ENCODE measurements at places on chromosomes 3 and 15.

GRCh38 chr3:126467611-126467955 is 8.1 kb downstream of the ZXDC start:
- DNase-seq, result no peak

DNA sequence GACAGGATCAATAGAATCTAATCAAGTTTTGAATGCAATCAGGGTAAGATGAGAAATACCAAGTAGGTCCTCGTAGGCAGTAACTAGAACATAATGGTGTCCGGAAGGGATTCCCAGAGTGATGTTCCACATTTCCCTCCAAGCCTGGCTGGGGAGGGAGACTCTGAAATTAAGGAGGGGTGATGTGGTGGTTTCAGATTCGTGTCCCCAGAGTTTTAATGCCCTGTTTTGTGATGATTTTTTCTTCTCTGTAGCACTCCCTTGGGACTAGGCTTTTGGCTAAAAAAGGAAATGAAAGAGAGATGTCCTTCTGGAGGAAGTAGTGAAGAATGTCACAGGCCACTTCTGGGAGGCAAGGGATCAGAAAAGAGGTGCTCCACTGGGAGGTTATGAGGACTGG is 108.3 kb upstream of the CACNA2D3 start:
- DNase-seq, result no peak

- no peak for DNase-seq
These were observed 397.6 kb downstream of the EDEM1 start for GRCh38 chr3:5585085-5585484.

DNA sequence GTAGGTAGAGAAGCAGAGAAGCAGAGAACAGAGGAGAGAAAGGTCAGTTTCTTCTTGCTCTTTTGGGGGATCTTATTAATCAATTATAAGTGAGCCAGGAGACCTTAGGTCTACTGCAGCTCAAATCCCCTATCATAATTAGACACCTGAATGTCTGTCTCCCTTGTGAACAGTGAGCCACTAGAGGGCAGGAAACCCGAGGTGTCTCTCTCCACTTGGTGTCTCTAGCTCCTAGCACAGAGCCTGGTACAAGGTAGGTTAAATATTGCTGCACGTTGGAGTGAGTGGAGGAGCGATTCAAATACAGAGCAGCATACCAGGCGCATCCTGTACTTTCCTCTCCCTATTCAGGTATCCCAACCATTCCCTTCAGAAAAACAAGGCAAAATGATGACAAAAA is 2.0 kb upstream of the ST8SIA2 start:
- DNase-seq, result no peak

DNA sequence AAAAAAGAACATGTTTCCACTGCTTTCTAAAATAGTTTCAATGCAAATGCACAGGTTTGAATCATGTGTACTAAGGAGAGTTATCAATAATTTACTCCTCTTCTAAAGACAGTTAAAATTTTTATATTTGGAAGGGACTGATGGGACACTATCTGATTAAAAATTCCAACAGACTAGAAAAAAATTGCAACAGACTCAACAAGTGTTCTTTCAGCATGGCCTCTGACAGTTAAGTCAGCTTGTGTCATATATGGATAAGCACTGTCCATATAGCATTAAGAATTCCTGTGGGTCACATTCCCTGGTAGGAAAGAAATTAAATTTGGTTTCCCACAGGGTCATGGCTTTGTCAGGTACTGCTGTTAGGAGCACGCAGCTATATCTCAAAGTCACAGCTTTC is 96.8 kb downstream of the OSBPL10 start:
- no peak for DNase-seq

- DNase-seq, result no peak
These were observed 270.6 kb downstream of the TBL1XR1 start for GRCh38 chr3:176926688-176927087.

- no peak for DNase-seq
These were observed 39.8 kb upstream of the SGO1 start for GRCh38 chr3:20225769-20226168.

DNA sequence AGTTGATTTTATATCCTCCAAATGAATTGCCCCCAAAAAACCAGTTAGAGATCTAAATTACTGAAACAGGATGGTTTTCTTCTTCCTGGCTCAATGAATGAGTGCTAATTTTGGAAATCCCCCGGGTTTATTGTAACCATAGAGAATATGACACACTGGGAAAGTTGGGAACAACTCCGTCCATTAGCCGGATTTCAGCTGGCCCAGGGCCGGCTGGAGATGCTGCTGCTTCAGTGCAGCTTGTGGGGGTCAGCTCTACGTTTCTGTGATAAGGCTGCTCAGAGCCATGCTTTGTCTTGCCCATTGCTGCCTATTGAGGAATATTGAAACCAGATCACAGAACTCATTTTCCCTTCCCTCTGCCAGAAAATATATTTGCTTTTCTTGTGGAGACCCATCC is 20.3 kb downstream of the GYG1 start:
- DNase-seq, result no peak

GRCh38 chr3:31768479-31769125 is 212.5 kb downstream of the OSBPL10 start:
- DNase-seq, result peak; percentile 31

DNA sequence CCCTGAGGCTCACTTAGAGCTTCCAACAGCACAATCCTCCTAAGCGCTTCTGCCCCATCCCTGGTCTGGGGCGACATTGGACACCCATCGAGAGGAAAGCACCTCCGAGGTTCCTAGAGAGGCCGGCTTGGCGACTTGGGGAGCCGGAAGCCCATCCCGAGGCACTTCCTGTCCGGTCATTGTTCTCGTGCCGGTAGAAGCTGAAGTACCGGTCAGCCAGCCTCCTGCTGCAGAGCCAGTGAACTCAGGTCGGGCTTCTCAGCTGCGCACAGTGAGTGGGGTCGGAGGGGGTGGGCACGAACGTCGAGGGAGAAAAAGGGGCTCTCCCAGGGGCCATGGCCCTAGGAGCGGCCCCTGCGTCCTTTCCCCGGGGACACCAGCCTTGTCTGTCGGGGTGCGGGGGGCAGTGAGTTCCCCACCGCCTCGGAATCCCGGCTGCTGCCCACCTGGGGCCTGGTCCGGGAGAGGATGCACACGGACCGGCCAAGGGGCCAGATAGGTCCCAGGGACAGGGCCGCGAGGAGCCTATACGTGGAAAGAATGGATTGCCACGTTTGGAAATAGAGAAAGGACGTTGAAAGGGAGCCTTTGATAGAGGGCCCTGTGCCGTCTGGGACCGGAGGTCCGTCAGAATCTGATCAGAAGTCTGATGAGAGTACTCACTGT is at the start of gene ZNF35:
TSS of gene ZNF35 (plus strand) at position 169 of the 666 bp plus-strand sequence. CDS start 2,336 bp downstream, outside the sequence.
- peak; percentile 9 for DNase-seq

- no peak for DNase-seq
These were observed 29.5 kb upstream of the SMAD3 start for GRCh38 chr15:67035886-67036285.

GRCh38 chr3:9902372-9903237 is at the start of gene IL17RE:
TSS of gene IL17RE (plus strand) at chr3:9902848. CDS start at chr3:9902933, 85 bp downstream.
- DNase-seq, result no peak

GRCh38 chr15:74428442-74428787 is 5.3 kb downstream of the SEMA7A start:
- no peak for DNase-seq

DNA sequence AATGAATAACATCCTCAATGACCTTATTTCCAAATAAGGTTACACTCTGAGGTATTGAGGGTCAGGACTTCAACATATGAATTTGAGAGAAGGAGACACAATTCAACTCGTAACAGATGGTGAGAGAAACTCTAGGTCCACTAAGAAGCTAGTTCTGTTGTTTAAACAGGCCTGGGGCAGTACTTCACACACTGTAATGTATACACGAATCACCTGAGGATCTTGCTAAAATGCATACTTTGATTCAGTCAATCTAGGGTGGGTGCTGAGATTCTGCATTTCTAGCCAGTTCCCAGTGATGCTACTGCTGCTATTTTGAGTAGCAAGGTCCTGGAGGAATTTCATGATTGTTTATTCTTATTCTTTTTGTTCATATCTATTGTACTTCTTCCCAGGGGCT is 186.8 kb downstream of the SATB1 start:
- no peak for DNase-seq

DNA sequence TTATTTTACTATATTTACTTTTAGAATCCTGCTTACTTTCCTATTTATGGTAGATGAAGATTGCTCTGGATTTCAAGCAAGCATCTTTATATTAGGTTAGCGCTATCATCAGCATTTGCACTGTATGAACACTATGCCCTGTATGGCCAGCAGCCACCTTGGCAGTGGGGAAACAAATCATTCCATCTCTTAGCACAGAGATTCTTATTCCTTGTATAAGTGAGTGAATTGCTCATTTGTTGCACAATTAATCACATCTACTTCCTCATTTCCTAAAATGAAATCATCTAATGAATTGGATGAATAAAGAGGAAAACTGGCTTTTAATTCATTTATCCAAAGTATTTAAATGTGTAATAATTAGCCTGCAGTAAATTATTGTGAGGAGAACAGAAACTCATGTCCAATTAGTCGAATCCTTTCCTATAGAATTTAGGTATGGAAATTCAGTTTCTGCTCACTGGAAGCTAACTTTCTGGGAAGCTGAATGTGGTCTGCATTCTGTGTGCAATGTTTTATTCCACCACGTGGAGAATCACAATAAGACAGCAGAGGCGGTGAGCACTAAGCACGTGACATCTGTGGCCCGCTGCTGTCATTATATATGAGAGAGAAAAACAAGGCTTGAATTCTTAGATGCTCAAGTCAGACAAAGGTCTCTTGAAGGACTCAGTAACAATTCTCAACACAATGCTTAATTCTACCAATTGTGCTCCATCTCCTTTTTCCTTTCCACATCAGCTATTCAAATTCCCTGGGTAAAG is 93.4 kb downstream of the PEX5L start:
- DNase-seq, result no peak

- DNase-seq, result no peak
These were observed 94.8 kb upstream of the ANKRD28 start for GRCh38 chr3:15892311-15893227.

DNA sequence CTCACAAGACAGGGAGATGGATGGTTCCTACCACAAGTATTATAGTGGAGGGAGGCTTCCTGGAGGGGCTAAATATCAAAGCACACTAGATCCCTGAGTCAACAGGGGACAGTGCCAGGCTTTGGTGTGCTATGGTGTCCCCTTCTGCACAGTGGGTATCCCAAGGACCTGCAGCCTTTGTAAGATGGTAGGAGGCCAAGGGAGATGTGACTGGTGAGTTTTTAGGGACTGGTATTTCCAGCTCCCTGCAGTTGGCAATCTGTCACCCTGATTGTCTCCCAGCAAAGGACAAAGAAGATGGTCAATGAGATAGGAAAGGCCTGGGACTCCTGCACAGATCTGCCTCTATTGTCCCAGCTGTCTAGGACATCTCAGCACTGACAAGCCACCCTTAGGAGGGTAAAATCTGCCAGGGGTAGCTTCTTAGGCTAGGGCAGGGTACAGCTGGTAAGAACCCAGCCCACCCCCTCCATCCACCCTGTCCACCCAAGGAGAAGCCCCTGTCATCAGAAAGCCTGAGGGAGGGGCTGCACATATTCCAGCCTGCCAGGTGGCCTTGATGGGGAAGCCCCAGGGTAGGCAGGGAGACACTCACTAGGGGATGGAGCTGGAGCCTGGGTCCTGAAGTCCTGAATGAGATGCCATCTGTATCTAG is 631 bp downstream of the CYP1A1 start:
- DNase-seq, result no peak

DNA sequence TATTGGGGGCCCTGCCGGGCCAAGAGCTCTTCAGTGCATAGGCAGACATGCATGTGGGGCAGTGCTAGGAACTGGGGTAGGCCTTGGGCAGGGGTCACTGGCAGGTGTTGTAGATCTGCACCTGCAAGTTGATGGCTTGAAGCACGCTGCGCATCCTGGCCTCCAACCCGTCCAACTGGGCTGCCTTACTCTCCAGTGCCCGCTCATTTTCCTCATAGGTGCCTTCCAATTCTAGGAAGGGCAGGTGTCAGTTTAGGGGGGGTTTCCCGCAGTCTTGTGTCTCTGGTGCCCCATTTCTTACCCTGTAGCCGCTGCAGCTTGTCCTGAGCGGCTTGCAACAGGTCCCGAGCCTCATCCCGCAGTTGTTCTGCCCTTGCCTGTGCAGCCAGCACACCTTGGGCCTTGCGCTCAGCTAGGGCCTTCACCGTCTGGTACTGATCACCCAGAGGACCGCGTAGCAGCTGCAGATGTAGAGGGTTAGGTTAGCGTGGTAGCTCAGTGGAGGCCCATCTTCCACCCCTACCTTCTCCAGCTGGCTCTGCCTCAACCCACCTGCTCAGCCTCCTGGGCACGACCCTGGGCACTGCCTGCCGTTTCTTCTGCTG is 611 bp upstream of the USP19 start:
- DNase-seq, result no peak

DNA sequence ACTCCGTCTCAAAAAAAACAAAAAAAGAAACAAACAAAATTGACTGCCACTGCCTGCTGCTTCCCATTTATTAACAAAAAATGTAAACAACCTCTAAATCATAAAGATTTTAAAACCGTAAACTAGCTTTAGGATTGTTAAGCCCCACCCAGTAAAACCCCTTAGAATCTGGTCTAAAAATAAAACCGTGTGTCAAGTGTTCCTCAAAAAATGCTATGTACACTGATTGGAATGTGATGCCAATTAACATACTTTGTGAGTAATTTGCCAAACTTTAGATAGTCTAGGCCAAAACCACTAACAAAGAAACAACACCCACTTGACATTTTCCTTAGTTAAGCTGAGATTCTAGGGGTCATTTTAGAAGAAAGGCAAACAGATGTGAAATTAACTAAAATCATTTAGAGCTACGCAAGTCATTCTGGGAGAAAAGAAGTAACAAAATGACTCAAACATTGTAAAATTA is 5.3 kb downstream of the RAF1 start:
- no peak for DNase-seq

DNA sequence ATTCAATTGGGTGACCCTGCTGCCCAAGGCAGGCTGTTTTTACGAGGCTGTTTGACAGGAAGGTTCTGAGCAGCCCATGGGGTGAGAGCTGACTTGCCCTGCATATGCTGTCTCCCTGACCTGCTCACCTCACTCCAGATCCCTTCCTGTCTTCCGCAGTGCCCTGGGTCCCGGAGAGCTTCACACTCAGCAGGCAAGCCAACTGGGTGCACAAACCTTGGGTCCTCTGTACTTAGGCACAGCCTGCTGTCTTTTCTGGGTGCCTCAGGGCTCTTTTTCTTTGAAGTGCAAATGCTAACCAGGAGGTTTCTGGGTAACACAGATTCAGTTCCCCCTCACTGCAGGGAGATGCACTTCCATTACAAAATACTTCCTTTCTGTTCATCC is 32.8 kb downstream of the ZXDC start:
- no peak for DNase-seq

DNA sequence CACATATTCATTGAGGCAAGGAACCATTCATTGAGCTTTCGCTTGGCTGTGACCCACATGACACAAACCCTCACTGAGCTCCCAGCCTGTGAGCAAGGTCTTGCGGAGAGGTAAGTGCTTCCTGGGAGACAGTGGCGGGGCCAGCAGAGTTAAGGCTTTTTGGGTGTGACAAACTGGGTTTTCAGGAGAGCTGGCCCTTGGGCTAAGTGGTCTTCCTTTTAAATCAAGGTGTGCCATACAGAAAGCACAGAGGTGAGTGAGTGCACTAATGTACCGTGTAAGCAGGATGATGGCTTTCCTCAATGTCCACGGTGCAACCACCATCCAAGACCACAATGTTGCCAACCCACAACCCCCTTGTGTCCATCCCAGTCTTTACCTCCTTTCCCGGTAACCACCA is 28.6 kb downstream of the POMGNT2 start:
- no peak for DNase-seq

All from CD4-positive, alpha-beta T cell treated with Interleukin-6 at 100 ng/mL for 8 hours (primary cell).